ENCODE measurements at places on chromosomes 1 and 21.

DNA sequence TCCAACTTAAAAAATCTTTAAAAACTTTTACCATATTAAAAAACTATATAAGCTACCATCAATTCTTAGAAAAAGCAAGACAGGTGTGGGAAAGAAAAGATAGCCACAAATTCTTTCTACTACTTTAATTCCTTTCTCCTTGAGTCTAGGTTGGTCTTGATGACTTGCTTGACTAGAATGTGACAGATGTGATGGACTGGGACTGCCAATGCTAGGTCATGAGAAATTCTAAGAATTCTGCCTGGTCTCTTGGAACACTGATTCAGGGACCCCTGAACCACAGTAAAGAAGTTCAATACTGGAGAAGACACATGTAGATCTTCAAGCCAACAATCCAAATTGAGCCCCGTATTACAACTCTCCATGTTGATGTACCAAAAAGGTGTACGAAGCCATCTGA lies 326.6 kb upstream of the B3GALT2 start:
- DNase-seq, result no peak

DNA sequence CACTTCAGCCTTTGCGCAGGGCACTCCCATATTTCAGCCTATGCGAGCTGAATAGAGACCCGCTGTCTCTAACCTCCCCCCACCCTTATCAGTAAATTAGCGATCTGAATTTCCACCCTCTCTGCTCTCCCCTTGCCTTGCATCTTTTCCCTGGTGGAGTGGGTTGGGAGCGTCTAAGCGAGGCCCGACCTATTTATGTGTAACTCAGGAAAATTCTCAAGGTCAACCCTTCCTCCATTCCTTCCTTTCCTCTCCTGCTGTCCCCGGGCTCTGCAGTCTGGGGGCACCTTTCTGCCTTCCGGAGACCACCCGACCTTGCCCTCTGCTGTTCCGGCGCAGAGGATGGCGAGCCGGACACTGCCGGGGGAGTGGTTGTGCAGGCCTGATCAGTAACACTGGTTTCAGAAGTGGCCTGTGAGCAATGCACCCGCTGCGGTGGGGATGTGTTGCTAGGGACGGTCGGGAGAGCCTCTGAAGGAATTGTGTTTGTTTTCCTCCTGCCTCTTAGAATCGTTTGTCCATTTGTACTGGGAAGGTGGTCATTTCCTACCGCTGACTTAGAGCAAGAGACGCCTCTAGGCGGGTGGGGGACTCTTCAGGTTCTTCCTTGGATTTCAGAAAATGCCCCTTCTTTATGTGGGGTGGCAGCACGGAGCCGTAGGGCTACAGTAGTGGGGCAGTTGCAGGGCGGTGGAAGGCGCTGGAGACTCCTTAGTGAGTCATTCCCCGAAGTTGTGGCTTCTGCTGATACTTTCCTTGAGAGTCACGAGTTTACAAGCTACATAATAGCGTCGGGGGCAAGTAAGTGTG lies 513 bp downstream of the MGST3 start:
- DNase-seq, result peak; percentile 31

- DNase-seq, result no peak
Observed at GRCh38 chr1:35443768-35444518, 113.3 kb downstream of the KIAA0319L start.

DNA sequence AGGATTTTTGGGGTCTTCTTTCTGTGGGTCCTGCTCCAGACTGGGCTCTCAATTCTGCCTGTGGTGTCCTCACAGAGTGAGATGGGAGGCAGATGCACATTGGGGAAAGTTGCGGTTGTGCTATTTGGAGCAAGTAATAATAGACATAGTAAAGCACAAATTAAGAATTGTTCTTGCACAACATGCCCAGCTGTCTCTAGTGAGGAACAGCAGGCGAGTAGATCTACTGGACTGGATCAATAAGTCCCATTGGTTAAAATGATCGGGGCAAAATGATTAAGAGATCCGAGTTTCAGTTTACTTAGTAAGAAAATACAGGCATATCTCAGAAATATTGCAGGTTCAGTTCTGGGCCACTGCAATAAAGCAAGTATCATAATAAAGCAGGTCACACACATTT lies 448.3 kb upstream of the PROX1 start:
- DNase-seq, result no peak

GRCh38 chr1:246724731-246725095 lies 504 bp downstream of the SCCPDH start:
- DNase-seq, result no peak

- no peak for DNase-seq
Observed at GRCh38 chr21:31915566-31915965, 42.7 kb downstream of the HUNK start.
